ENCODE measurements at places on chromosomes 13 and 19. TPM values are rescaled to one million over a fixed set of nuclear protein-coding genes. Genes with fewer than 3 reads are reported as not detected.

Gene CGB8
- polyA plus RNA-seq: not detected

Gene ZNF610
- polyA plus RNA-seq: 8.4 TPM

DNA sequence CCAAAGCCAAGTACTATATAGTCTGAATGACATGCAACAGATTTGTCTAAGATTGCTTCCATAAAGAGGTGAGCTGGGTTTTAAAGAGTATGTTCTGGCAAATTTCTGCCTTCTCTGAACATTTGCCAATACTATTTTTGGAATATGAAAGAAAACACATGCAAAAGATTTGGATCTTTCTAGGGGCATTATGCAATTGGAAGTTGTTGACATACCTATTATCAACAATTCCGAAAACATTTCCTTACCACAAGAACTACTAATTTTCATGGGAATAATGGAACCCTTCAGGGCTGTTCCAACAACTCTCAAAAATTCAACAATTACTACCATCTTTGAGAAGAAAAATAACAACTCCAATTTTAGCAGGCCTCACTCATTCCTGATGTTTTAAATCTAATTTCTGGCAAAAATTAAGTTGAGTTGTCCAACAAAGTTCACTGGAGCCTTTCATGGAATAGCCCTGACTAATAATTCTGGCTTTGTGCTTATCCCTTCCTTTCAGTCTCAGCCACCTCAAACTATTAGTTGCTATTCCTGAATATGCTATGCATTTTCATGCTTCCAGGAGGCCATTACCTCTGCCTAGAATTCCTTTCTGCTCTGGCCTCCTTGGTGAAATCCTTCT is 250.0 kb downstream of the RGCC start:
- no peak overlapping the region for H3K27ac ChIP-seq
- no peaks in the 10 kb centered on the region for H3K4me1 ChIP-seq
- H3K36me3 ChIP-seq: no peaks in the 10 kb centered on the region
- no peaks in the 10 kb centered on the region for H3K27me3 ChIP-seq
- H3K4me3 ChIP-seq: no peak overlapping the region
- no peak for DNase-seq

GRCh38 chr19:47713046-47714021 is at the start of gene EHD2:
TSS of gene EHD2 (plus strand) at chr19:47713422. CDS start at chr19:47716613, 3,191 bp downstream.
- H3K4me3 ChIP-seq: peak within 1 kb of the TSS; percentile 32
- H3K27me3 ChIP-seq: no peaks in the 10 kb centered on the region
- peak; percentile 58 for DNase-seq
- no peaks in the 10 kb centered on the region for H3K4me1 ChIP-seq
- H3K36me3 ChIP-seq: no peaks in the 10 kb centered on the region
- H3K27ac ChIP-seq: no peak within 1 kb of the TSS

- H3K27ac ChIP-seq: no peak overlapping the region
- H3K4me3 ChIP-seq: no peak overlapping the region
- no peaks in the 10 kb centered on the region for H3K27me3 ChIP-seq
- peaks cover 82% of the 10 kb centered on the region for H3K36me3 ChIP-seq
Observed at GRCh38 chr19:52214241-52214640, 24.4 kb downstream of the PPP2R1A start.

Gene ZNF350
- polyA plus RNA-seq: 12.7 TPM

Gene C5AR1
- 8.6 TPM for polyA plus RNA-seq

GRCh38 chr19:40366697-40367561 is 18.4 kb downstream of the PLD3 start:
- no peaks in the 10 kb centered on the region for H3K27me3 ChIP-seq
- DNase-seq: no peak
- H3K36me3 ChIP-seq: peaks cover 4% of the 10 kb centered on the region
- peak overlapping the region; percentile 54 for H3K4me3 ChIP-seq
- H3K27ac ChIP-seq: no peak overlapping the region
- no peaks in the 10 kb centered on the region for H3K4me1 ChIP-seq

DNA sequence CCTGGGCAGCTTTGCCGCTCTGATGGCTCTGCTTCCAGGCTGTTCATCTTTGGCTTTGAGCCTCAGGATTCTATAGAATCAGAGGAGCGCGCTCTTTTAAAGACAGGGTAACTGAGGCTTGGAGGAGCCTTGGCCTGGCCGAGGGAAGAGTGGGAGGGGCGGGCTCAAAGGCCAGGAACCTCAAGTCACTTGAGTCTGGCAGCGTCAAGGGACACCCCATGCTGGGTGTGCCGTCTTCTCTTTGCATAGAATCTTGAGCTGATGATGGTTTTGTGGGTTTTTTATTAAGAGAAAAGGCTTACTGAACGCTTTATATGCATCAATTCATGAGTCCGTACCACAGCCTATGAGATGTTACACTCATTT is 1.1 kb downstream of the PGLS start:
- no peaks in the 10 kb centered on the region for H3K4me1 ChIP-seq
- peak overlapping the region; percentile 97 for H3K27ac ChIP-seq
- peaks cover 4% of the 10 kb centered on the region for H3K36me3 ChIP-seq
- H3K4me3 ChIP-seq: peak overlapping the region; percentile 89
- DNase-seq: peak; percentile 44

DNA sequence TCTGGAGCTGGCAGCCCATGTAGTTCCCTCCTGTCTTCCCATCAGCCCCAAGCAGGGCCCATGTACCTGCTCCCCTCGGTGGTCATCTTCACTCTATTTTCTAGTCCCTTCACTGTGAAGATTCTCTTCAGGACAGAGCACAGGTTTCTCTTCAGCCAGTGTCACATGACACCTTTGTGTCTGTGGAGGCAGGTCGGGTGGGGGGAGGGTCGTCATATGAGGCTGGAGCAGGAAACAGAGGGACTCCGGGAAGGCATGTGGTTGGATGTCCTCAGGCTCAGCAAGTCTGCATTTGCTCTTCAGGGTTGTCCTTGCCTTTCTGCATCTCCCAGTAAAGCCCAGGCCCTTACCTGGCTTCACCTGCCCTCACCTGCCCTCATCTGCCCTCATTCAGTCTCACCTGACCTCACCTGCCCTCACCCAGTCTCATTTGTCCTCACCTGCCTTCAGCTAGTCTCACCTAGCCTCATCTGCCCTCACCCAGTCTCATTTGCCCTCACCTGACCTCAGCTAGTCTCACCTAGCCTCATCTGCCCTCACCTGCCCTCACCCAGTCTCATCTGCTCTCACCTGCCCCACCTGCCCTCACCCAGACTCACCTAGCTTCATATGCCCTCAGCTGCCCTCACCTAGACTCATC is 120.3 kb downstream of the ZDHHC20 start:
- DNase-seq: no peak
- no peak overlapping the region for H3K4me3 ChIP-seq
- no peaks in the 10 kb centered on the region for H3K4me1 ChIP-seq
- no peaks in the 10 kb centered on the region for H3K27me3 ChIP-seq

Gene ZNF681
- not detected for polyA plus RNA-seq

DNA sequence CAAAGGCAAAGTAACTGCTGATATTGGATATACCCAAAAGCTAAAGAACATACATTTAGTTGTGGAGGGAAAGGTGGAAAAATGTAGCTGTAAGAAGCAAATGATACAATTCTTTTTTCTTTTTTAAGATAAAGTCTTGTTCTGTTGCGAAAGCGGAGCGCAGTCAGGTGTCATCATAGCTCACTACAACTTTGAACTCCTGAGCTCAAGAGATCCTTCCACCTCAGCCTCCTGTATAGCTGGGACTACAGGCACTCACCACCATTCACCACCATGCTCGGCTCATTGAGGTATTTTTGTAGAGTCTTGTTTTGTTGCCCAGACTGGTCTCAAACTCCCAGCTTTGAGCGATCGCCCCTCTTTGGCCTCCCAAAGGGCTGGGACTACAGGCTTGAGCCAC is 38.0 kb downstream of the TBC1D4 start:
- H3K4me1 ChIP-seq: peaks cover 4% of the 10 kb centered on the region
- H3K27ac ChIP-seq: no peak overlapping the region
- no peak overlapping the region for H3K4me3 ChIP-seq
- no peaks in the 10 kb centered on the region for H3K36me3 ChIP-seq
- DNase-seq: no peak

GRCh38 chr19:996051-996838 is 4.0 kb upstream of the GRIN3B start:
- H3K4me1 ChIP-seq: peaks cover under 1% of the 10 kb centered on the region
- H3K36me3 ChIP-seq: peaks cover 41% of the 10 kb centered on the region
- no peak overlapping the region for H3K27ac ChIP-seq
- peak; percentile 76 for DNase-seq

GRCh38 chr13:82370316-82370715 is 1512.0 kb downstream of the SLITRK1 start:
- DNase-seq: no peak
- H3K36me3 ChIP-seq: no peaks in the 10 kb centered on the region
- no peaks in the 10 kb centered on the region for H3K4me1 ChIP-seq
- no peak overlapping the region for H3K27ac ChIP-seq
- H3K4me3 ChIP-seq: no peak overlapping the region

Gene CNFN
- 10.0 TPM for polyA plus RNA-seq

DNA sequence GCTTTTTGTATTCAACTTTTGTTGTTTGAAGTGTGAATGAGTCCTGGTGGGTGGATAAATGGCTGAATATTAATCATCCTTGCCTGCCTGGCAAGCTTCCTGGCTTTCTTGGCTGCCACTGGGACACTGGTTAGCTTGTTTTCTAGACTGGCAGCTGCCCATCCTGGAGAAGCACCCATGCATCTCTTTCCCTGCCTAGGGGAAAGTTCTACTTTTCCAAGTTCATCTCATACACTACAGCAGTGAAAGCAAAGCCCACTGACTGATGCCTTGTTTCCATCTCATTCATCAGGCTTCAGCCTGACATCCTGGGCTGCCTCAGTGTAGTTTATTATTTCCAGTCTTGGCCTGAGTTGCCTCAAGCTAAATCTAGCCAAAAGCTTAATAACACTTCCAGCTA is 244.8 kb downstream of the PCDH20 start:
- H3K4me3 ChIP-seq: no peak overlapping the region
- no peaks in the 10 kb centered on the region for H3K27me3 ChIP-seq
- no peaks in the 10 kb centered on the region for H3K36me3 ChIP-seq
- H3K27ac ChIP-seq: no peak overlapping the region

Gene IGFL3
- polyA plus RNA-seq: not detected

GRCh38 chr19:46385636-46386035 is 27.7 kb downstream of the CCDC8 start:
- no peak for DNase-seq
- H3K27me3 ChIP-seq: no peaks in the 10 kb centered on the region

Gene BCL3
- polyA plus RNA-seq: 106 TPM

Gene ZNF616
- polyA plus RNA-seq: 1.1 TPM

Gene DEDD2
- 41.3 TPM for polyA plus RNA-seq

DNA sequence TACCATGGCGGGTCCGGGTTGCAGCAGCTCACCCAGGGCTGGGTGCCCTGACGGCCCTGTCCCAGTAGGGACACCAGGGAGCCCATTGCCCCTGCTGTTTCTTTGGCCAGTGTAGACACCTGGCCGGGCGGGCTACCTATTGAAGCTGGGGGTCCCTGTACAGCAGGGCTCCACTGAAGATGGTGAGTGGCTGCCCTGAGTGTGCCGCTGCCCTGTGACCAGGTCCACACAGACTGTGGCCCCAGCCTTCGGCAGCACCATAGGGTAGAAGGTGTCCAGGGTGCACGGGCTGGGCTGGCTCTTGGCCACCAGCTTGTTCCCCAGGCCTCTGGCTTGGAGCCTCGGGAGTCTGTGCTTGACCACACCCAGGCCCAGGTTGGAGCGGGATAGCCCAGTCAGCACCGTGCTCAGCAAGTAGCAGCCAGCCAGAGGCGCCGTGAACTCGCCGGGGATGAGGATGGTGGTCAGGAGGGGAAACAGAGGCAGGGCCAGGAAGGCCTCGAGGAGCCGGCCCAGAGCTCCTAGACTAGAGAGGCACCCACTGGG is 25.4 kb upstream of the NPAS1 start:
- H3K4me3 ChIP-seq: no peak overlapping the region
- no peak overlapping the region for H3K27ac ChIP-seq
- no peak for DNase-seq
- H3K36me3 ChIP-seq: peaks cover 5% of the 10 kb centered on the region
- no peaks in the 10 kb centered on the region for H3K4me1 ChIP-seq
- H3K27me3 ChIP-seq: no peaks in the 10 kb centered on the region

Gene ZNF181
- polyA plus RNA-seq: 10.5 TPM

All from small intestine (tissue), 16 donors.